Cardiac muscle cell (in vitro differentiated cells and primary cell): ENCODE measurements at places on chromosomes 16 and 17. TPM values are rescaled to one million over a fixed set of nuclear protein-coding genes. Genes with fewer than 3 reads are reported as not detected.

CMTM4 gene
- 42.3 and 61.6 TPM in 2 replicates for total RNA-seq

GRCh38 chr17:17176341-17176740 is 29.8 kb downstream of the PLD6 start:
- H3K27me3 ChIP-seq, result no peaks in the 10 kb centered on the region
- no peak overlapping the region for H3K4me3 ChIP-seq
- peaks cover 5% of the 10 kb centered on the region for H3K4me1 ChIP-seq
- no peak for DNase-seq
- no peak overlapping the region for H3K27ac ChIP-seq

MMP15 gene
- total RNA-seq, result 391 and 473 TPM in 2 replicates

GRCh38 chr17:520447-521182 is 168.0 kb upstream of the RPH3AL start:
- peaks cover 4% of the 10 kb centered on the region for H3K36me3 ChIP-seq
- no peaks in the 10 kb centered on the region for H3K4me1 ChIP-seq
- no peak overlapping the region for H3K27ac ChIP-seq

DNA sequence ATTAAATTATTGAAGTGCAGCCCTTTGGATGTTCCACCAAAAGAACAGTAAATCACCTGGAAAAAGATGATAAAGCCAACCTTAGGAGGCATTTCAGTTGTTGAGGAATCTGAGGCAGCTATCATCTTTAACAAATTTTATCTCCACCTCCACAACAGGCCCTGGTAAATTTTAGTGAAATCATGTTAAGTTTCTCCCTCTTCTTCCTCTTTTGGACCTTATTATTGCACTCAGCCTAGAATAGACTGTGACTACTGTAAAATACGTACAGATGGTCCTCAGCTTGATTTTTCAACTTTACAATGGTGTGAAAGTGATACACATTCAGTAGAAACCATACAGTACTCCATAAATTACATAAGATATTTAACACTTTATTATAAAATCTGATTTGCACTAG is 90.3 kb downstream of the USP32 start:
- no peak for DNase-seq
- no peak overlapping the region for H3K27ac ChIP-seq
- H3K4me1 ChIP-seq, result peaks cover 10% of the 10 kb centered on the region

GRCh38 chr17:68435876-68436842 is 21.1 kb downstream of the WIPI1 start:
- H3K4me1 ChIP-seq, result peaks cover 2% of the 10 kb centered on the region
- H3K27ac ChIP-seq, result no peak overlapping the region
- DNase-seq, result peak; percentile 82

GRCh38 chr16:25950586-25951281 is 259.0 kb downstream of the HS3ST4 start:
- no peak overlapping the region for H3K27ac ChIP-seq
- H3K27me3 ChIP-seq, result peaks cover 4% of the 10 kb centered on the region
- DNase-seq, result no peak
- no peak overlapping the region for H3K4me3 ChIP-seq
- no peaks in the 10 kb centered on the region for H3K4me1 ChIP-seq

DNA sequence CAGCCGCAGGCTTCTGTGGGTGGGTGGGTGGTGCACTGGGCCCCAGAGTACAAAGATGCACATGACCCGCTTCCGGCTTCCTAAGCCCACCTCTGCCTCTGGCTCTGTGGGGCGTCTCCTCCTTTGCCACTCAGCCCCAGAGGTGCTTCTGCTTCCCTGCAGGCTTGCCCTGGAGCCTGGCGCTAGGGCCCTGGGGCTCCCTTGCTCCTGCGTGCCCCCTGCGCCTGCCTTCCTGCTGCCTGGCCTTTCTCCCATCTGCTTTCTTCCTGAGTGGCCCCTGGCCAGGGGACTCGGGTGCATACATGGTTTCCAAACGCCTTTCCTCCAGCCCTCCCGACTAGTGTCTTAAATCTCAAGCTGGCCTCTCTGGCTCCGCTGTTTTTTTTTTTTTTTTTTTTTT is 3.4 kb downstream of the WWOX start:
- no peaks in the 10 kb centered on the region for H3K36me3 ChIP-seq
- H3K27me3 ChIP-seq, result no peaks in the 10 kb centered on the region
- no peak overlapping the region for H3K4me3 ChIP-seq
- H3K27ac ChIP-seq, result no peak overlapping the region
- no peak for DNase-seq

DNA sequence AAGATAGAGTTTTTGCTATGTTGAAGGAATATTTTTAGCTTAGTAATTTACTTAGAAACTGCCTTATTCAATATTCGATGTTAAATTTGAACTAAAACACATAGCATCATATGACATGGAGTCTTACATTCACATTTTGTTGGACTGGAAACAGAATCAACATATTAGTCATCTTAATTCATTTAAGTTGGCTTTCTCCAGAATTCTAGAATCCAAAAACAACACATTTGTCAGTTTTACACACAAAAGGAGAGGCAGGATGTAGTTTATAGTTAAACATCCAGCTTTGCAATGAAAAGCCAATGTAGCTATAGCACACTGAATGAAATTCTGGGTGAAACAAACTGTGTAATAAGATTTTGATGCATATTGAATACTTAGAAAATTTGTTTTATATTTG is 43.3 kb downstream of the WWOX start:
- H3K27me3 ChIP-seq, result no peaks in the 10 kb centered on the region
- no peak overlapping the region for H3K27ac ChIP-seq
- no peaks in the 10 kb centered on the region for H3K4me1 ChIP-seq
- H3K36me3 ChIP-seq, result no peaks in the 10 kb centered on the region
- no peak overlapping the region for H3K4me3 ChIP-seq
- no peak for DNase-seq

ANKS3 gene
- 38.7 and 40.3 TPM in 2 replicates for total RNA-seq

DNA sequence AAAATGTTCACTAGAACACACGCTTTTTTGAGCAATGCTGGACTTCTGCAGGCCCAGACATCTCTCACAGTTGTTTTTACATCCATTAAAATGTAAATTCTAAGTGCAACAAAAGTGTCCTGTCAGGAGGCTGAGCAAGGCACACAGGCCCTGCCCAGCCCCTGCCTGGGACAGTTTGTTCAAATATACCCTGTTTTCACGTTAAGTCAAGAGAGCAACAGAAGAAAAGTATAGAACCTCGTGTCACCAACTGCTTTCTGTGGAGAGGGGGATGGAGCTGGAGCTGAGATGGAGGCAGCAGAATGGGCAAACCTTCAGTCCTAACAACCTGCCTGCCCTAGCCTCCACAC is 4.3 kb upstream of the HOXB2 start:
- peak overlapping the region; percentile 98 for H3K27ac ChIP-seq
- no peak for DNase-seq
- peak overlapping the region; percentile 11 for H3K4me3 ChIP-seq
- H3K36me3 ChIP-seq, result no peaks in the 10 kb centered on the region
- peaks cover 36% of the 10 kb centered on the region for H3K27me3 ChIP-seq
- peaks cover 76% of the 10 kb centered on the region for H3K4me1 ChIP-seq

ZNF469 gene
- total RNA-seq, result 0.24 and 0.35 TPM in 2 replicates
